Urinary bladder (tissue), 4 donors: ENCODE measurements at places on chromosomes 7 and 10. TPM values are rescaled to one million over a fixed set of nuclear protein-coding genes. Genes with fewer than 3 reads are reported as not detected.

The ADCY1 gene
- total RNA-seq = 3.7 TPM

- DNase-seq = no peak
These were observed 38.2 kb upstream of the CFAP46 start for GRCh38 chr10:132980426-132981172.

- no peak for DNase-seq
These were observed 45.3 kb upstream of the MALRD1 start for GRCh38 chr10:19003341-19003740.

DNA sequence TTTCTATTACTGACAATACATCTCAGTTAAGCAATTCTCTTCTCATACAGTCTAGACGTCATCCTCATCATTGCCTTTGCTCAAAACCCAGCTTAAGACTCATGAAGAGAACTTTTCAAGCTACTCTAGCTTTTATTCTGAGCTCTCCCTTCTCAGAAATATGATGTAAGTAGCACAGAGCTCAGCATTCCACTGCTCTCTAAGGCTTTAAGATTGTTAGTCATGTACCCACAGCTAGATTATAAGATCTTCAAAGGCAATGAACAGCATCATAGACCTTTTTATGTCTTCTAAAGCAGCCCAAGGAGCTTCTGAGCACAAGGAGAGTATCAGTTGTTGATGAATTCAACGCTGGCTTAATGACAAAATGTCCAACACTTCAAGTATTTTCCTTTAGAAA lies 119.3 kb downstream of the NRP1 start:
- DNase-seq = no peak

- DNase-seq = no peak
These were observed 691.3 kb downstream of the KCNMA1 start for GRCh38 chr10:76946270-76946669.

- DNase-seq = no peak
These were observed 1186.5 kb downstream of the TYW1 start for GRCh38 chr7:68183176-68183575.

DNA sequence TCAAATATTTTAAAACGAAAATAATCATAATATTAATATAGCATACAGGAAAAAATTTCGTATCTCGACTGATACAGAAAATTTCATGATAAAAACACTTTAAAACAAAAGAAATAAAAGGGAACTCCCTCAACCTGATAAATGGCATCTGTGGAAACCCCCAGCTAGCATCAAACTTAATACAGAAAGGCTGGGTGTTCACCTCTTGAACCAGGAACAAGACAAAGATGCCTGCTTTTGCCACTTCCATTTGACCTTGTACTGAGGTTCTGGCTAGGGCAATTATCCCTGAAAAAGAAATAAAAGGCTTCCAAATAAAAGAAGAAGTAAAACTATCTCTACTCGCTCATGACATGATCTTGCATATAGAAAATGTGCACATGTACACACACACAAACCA lies 2.5 kb upstream of the ALOX5 start:
- DNase-seq = no peak

GRCh38 chr10:123787566-123787965 lies 104.0 kb downstream of the CPXM2 start:
- no peak for DNase-seq

- DNase-seq = no peak
These were observed 112.7 kb upstream of the AMPH start for GRCh38 chr7:38743899-38744298.

The SPOCK2 gene
- total RNA-seq = 3.2 TPM

- no peak for DNase-seq
These were observed 19.4 kb downstream of the MCM10 start for GRCh38 chr10:13180788-13181187.

GRCh38 chr7:38373155-38373554 lies 99.7 kb upstream of the TARP start:
- no peak for DNase-seq

The MTERF1 gene
- total RNA-seq = 25.9 TPM

GRCh38 chr10:89373916-89374711 lies 3.7 kb upstream of the IFIT1B start:
- DNase-seq = no peak

DNA sequence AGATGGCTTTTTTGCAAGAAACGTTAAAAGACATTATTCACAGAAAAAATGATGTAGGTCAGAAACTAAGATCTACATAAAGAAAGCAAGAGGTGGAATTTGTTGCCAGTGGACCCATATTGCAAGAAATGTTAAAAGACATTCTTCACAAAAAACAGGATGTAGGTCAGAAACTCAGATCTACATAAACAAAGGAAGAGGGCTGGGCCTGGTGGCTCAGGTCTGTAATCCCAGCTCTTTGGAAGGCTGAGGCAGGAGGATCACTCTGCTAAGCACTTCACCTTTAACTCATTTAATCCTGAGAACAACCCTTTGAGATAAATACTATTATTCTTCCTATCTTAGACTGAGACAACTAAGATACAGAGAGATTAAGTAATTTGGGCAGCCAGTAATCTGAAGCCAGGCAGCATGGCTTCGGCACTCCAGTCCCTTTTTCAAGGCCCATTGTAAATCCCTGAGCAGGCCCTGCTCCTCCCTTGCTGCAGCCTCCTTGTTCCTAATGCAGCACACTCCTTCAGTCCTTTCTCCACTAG lies 11.6 kb downstream of the ZFAND4 start:
- DNase-seq = no peak

DNA sequence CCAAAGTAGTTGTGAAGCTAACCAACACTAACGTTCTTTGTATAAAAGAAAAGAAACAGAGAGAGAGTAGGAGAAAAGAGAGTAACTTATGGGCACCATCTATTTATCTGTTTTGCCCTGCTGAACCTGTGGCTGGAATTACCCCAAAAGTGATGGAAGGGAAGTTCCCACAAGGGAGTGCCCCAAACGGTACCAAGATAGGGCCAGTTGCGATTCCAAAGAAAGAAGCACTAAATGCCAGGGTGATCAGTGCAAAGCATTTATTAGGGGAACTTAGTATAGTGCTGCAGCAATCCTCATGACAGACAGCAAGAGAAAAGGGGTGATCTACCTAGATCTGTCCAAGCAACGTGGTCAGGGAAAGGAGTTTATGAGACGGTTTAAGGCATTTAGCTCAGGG lies 190.2 kb downstream of the SORCS3 start:
- DNase-seq = no peak

The ANKRD30A gene
- not detected for total RNA-seq

- DNase-seq = no peak
These were observed 6.8 kb upstream of the LAT2 start for GRCh38 chr7:74202841-74203556.

- no peak for DNase-seq
These were observed 68.8 kb upstream of the WDR11 start for GRCh38 chr10:120782336-120782735.

- DNase-seq = no peak
These were observed 49.4 kb downstream of the RBM33 start for GRCh38 chr7:155693826-155694225.

DNA sequence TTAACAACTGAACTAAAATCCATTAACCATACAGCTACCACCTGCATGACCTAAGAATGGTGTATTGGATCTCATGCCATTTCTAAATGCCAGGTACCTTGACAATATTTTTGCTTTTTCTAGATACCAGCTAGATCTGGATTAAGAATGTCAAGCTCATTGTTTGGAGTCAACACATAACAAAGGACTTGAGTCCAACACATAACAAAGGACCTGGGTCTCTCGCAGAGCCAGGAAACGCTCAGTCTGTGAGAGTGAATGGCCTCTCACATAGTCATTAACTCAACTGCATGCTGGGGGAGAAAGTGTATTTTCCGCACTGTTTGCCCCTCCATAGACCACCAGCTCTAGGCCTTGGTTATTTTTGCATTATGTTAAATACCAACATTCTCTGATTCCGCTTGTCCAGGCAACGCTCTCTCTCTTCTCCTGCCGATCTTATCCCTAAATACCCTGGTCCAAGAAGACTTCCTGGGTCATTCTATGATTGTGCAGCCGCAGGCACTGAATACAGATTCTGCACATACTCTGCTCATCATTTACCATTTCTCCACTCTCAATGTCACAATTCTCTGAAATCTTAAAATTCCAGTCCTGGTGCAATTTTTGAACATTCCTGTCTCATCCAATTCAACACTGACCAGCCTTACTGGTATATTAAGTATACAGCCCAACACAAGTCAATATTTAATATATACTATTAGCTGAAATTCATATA lies 31.2 kb downstream of the ITIH5 start:
- DNase-seq = no peak

The EGR2 gene
- 2.3 TPM for total RNA-seq

The WEE2 gene
- total RNA-seq = 0.42 TPM

GRCh38 chr7:158314394-158314793 lies 273.2 kb downstream of the PTPRN2 start:
- no peak for DNase-seq

- no peak for DNase-seq
These were observed 18.4 kb downstream of the BNIP3 start for GRCh38 chr10:131963350-131963749.

GRCh38 chr7:151249732-151250072 lies 1.2 kb upstream of the SMARCD3 start:
- DNase-seq = no peak

The POM121C gene
- total RNA-seq = 16.3 TPM

DNA sequence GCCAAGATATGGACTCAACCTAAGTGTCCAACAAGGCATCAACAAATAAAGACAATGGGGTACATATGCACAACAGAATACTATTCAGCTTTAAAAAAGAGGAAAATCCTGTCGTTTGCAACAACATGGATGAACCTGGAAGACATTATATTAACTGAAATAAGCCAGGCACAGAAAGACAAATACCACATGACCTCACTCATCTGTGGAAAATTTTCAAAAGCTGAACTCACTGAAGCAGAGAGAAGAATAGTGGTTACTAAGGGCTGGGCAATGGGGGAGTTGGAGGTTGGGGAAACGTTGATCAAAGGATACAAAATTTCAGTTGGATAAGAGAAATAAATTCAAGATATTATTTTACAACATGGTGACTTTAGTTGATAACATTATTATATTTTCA lies 221.4 kb upstream of the PITRM1 start:
- no peak for DNase-seq

- DNase-seq = no peak
These were observed 93.5 kb upstream of the NEBL start for GRCh38 chr10:20990604-20991003.

DNA sequence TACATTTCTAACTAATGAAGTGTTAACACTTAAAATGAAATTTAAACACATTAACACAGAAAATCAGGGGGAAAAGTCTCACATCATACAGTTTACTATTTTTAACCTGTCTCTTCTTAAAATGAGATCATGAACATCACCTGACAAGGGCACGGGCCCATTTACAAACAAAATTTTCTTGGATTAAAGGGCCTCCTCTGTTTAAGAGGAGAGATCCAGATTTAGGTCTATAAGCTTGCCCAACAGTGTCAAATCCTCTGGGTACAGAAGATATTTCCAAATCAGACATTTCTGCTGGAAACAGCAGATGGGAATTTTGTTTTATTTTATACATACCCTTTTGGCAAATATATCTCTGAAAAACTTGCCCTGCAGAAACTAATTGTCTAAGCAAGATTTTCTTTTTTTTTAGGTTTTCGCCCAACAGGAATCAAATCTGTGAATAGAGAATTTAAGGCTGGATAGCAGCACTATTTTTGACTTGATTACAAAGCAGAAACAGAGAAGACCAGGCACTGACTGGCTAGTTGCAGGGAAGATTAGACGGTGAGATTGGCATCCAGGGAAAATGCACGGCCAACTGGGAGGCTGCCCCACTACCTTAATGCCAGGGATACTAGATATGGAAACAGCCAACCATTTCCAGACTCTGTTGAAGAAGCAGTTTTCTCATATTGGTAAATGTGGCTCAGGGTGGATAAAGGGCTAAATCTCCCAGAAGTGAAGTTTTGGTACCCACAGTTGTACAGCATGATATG lies 173.4 kb downstream of the LRRN3 start:
- DNase-seq = no peak

The NEUROG3 gene
- not detected for total RNA-seq

DNA sequence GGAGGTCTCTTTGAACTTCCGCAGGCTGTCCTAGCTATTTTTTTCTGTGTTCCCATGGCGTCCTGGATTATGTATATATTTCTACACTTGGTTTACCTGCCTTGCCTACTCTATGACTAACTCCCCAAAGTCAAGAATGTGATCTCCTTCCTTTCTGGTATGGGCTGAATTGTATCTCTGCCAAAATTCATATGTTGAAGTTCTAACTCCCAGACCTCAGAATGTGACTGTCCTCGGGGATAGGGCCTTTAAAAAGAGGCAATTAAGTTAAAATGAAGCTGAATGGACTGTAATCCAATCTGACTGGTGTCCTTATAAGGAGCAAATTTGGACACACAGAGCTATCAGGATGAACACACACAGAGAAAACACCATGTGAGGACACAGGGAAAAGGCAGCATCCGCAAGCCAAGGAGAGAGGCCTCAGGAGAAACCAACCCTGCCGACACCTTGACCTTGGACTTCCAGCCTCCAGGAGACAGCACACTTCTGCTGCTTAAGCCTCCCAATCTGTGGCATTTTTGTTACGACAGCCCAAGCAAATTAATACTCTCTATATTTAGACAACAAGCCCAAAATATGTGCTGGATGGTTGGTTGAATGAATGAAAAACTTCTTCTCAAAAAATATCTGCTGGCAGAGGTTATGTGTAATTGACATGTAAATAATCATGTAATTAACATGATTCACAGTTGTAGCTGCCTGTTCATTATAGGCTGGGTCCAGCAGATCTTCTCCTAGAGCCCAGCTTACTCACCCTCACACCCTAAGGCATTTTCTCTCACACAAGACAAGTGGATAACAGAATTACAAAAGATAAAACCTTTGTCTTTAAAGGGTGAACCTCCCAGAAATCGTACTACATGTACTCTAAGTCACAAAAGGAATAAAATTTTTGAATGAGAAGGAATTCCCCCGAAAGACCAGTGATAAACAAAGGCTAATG lies 123.7 kb downstream of the CUBN start:
- no peak for DNase-seq

The PRKG1 gene
- total RNA-seq = 126 TPM

The TMEM213 gene
- total RNA-seq = not detected

DNA sequence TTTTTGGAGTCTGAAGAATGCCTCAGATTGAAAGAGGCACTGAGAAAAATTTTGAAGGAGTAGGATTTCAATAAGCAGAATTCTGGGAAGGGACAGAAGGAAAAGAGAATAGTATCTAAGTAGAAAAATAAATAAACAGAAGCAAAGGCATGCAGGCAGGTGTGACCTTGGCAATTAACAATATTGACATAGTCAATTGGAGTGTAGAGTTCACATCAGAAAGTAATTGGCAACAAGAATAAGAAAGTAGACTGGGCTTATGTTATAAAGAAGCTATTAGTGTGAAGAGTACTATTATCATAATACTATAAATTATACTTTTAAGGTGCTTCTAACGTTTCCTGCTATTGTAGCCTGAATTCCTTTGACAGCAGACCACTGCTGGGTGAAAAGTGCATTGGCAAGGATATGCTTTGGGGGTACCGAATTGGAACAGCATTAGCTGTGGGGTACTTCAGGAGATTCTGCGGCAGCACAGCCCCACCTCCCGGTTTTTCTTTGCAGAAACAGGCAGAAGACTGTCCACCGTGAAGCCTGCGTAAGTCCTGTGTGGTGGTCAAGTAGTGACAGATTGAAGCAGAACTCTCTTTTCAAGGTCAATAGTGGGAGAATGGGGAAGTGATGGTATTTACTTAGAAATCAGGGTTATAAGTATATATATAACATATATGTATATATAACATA lies 357.0 kb downstream of the THSD7A start:
- DNase-seq = no peak
